Stimulated activated CD8-positive, alpha-beta memory T cell treated with anti-CD3 and anti-CD28 coated beads, Interleukin-2, amount 100 ng/mL, for 1 hour (primary cell): ENCODE measurements at places on chromosomes 12 and 14.

DNA sequence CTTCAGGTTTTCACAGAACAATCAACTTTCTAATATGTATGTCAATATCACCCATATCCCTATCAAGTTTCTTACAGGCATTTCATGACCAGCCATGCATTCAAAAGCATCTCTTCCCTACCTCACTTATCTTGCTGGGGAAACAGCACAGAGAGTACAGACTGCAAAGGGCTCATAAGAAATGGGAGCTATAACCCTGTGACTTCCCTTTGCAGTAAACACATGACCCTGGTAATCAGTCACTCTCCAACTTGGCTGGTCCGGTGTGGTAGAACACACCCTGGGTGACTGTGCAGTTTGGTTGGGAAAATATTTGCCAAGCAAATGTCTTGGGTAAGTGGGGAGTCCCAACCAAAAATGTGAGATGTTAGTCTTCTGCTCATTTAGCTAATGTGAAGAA, 49.4 kb upstream of the TMCC3 start:
- DNase-seq, result no peak

DNA sequence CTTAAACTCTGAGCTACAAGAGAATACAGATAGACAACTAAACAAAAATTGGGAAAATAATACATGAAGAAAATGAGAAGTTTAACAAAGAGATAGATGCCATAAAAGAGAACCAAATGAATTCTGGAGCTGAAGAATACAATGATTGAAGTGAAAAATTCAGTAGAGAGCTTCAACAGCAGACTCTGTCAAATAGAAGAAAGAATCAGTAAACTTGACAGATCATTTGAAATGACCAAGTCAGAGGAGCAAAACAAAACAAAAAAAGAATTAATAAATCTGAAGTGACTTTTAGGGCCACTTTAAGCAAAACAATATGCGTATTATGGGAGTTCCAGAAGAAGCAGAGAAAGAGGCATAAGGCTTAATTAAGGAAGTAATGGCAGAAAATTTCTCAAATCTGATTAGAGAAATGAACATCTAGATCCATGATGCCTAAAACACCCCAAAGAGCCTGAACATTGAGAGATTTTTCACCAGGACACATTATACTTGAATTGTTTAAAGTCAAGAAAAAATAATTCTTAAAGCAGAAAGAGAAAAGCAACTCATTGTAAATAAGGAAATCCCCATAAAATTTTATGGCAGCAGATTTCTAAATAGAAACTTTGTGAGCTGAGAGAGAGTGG, 61.0 kb upstream of the RNU6-8 start:
- no peak for DNase-seq

GRCh38 chr14:54175298-54175942, 218.8 kb upstream of the BMP4 start:
- DNase-seq, result no peak

- DNase-seq, result no peak
These were observed 1.5 kb upstream of the EFS start for GRCh38 chr14:23366426-23366921.

- no peak for DNase-seq
These were observed 34.7 kb downstream of the KCNA5 start for GRCh38 chr12:5078423-5078822.

GRCh38 chr14:26992403-26993115, 394.7 kb upstream of the NOVA1 start:
- no peak for DNase-seq

- DNase-seq, result no peak
These were observed 63.2 kb downstream of the TSPAN11 start for GRCh38 chr12:30989754-30990153.

DNA sequence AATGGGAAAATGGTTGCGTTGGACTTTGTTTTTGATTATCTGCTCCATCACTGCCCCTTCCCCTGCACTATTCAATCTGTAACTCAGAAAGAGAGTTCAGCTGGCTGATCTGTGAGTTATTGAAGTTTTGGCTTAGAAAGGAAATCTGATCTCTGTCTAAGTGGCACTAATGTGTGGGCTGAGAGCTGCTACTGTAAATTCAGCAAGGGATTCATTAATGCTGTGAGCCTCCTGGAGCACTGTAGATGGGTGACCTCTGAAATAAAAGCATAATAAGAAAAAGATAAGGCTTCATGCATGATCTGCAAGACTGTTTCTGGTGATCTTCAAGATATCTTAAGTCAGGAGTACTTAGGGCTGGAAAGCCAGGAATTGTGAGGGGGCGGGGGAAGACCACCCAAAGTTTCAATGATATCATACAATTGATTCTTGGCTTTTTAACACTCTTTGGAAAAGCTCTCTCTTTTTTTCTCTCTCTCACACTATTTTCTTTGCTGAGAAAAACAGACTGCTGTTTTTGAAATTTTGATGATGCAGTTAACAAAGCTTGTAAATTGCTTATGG, 101.1 kb downstream of the C12orf75 start:
- no peak for DNase-seq

DNA sequence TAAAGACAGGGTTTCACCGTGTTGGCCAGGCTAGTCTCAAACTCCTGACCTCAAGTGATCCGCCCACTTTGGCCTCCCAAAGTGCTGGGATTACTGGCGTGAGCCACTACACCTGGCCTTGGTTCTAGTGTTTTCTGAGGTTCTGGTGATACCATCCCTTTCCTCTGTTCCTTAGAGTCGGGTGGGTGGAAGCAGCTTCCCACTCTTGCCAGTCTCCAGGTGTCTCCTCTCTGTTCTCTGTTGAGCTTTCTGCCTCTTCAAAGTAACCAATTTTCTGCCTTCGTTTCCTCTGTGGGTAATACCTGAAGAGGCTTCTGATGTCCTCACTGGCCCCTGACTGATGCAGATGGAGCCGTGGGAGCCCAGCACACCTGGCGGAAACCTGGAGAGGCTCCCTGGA, 53.4 kb upstream of the LHX5 start:
- DNase-seq, result no peak

DNA sequence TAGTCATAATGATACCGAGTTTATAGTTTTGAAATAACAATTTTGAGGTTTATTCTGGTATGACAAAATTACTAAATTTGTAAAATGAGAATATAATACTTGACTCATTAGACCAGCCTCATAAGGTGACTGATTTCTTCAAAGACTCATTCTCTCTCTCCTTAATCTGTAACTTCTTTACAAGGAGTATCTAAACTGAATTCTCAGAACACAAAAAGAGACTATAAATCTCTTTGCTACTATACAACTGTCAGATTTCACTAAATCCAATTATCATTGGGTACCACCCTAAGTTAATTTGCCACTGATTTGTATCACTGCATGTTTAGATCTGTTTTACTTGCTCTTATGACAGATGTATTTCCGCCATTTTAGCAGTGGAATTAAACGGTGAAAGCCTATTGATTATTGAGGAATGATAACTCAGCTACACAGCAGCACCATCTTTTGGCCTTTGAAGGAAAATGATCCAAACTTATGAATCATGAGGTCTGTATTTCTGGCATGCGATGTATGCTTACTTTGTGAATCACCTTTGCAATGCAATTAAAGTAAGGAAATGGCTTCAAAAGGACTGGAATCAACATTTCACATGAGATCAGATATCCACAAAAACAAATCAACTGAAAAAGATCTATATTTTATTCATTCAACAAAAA, 161.2 kb downstream of the RERGL start:
- DNase-seq, result no peak

DNA sequence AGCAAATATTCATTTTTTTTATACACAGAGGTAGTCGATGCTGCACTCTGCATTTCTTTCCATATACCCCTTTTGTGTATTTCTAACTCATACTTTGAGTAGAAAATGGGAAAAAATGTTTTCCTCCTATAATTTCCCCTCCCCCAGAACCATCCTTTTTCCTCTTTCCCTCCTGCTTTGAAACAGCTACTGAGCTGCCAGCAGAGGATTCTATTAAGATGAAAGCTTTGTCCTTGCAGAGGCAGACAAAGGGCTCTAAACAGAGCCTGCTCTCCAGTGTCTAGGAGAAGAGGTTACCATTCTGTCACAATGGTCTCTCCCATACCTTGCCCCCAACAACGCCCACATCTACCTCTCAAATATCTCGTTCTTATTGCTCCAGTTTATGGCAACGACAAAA, 74.6 kb upstream of the OSBPL8 start:
- no peak for DNase-seq

GRCh38 chr12:8629486-8630033, 16.9 kb upstream of the AICDA start:
- no peak for DNase-seq

GRCh38 chr14:91377700-91378652, 39.6 kb downstream of the CCDC88C start:
- DNase-seq, result no peak
